ENCODE measurements at places on chromosomes 11 and 22. TPM values are rescaled to one million over a fixed set of nuclear protein-coding genes. Genes with fewer than 3 reads are reported as not detected.

DNA sequence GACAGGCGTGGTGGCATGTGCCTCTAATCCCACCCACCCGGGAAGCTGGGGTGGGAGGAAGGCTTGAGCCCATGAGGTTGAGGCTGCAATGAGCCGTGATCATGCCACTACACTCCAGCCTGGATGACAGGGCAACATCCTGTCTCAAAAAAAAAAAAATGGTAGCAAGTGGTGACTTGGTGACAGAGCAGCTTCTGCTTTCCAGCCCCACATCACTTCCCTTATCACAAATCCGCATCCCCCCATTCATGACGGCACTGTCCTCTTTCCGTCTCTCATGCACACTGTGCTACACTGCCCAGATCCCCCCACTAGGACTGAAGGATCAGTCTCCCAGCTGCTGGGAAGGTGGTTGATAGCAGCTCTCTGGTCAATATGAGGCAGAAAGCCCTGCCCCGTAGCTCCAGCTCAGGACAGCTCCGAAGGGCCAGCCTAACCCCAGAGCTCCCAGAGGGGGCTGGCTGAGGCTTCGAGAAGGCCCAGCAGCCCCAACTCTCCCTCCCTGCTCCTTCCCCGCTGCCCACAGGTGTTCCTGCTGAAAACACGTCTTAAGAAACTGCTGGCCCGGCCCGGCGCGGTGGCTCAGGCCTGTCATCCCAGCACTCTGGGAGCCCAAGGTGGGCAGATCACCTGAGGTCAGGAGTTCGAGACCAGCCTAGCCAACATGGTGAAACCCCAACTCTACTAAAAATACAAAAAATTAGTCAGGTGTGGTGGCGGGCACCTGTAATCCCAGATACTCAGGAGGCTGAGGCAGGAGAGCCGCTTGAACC lies 15.9 kb downstream of the PGA5 start:
- DNase-seq: no peak

SLCO2B1 gene
- total RNA-seq: not detected

DNA sequence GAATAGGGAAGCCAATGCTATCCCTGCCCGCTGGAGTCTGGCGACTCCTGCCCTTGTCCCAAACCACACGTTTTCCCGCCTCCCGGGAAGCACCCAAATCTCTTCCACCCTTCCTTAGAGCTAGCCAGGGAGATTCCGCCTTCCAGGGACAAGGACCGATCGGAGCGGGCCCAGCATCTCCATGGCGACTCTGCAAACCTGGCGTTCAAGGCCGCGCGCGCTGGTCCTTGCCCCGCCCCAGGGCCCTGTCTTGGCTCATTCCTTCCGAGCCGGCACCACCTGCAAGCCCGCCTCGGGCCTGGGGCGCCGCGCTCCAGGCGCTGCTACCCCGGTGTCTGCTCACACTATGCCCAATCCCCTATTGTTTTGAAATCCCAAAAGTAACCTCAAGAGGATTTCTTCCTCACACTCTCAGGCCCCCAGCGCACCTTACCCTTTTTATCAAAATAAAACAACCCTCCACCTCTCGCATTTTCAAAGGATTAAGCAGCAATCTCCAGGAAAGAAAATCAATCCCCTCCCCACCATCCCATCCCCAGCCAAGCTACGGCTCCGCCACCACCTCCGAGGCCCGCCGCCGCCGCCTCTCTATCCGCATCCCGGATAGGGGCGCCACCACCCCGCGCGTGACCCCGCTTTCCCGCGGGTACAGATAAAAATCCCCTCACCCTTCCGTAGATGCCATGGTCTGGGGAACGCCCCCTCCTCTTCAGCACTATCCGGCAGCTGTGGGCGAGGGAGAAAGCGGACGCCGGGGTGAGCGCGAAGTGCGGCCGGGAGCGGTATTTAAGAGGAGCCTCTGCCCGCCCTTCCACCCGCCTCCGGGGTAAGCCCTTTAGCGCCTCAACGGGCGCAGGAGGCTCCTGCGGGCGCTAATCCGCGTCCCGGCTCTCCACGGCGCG lies 825 bp downstream of the SLC1A2 start:
- no peak for DNase-seq

DNA sequence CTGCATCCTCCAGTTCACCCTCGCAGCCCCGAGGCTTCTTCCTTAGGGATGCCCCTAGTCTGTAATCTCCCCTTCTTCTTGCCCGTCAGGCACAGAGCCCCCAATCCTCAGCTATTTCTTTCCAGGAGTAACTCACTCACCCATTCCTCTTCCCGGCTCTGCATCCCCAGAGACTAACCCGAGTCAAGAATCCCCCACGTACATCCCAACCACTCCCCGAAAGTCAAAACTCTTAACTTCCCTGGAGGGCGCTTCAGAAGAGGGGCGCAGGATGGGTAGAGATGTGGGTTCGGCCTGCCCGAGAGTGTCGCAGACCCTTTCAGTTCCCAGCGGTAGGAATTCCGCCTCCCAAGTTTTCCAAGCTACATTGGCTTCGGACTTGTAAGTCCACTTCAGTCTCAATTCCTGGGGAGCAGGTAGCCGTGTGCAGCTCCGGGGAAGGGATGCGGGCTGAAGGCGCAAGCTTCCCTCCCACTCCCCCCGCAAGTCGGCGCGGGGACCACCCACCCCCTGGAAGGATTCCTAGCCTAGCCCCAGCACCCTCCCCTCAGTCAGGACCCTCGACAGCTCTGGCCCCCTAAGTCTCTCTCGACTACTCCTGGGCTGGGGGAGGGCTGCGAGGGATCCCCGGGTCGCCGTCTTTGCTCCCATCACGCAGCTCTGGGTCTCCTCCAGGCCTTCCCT lies 871 bp downstream of the BDNF start:
- DNase-seq: no peak

OR8D1 gene
- total RNA-seq: not detected

- DNase-seq: no peak
Measured at GRCh38 chr11:120556797-120557196, 45.2 kb downstream of the GRIK4 start.

DNA sequence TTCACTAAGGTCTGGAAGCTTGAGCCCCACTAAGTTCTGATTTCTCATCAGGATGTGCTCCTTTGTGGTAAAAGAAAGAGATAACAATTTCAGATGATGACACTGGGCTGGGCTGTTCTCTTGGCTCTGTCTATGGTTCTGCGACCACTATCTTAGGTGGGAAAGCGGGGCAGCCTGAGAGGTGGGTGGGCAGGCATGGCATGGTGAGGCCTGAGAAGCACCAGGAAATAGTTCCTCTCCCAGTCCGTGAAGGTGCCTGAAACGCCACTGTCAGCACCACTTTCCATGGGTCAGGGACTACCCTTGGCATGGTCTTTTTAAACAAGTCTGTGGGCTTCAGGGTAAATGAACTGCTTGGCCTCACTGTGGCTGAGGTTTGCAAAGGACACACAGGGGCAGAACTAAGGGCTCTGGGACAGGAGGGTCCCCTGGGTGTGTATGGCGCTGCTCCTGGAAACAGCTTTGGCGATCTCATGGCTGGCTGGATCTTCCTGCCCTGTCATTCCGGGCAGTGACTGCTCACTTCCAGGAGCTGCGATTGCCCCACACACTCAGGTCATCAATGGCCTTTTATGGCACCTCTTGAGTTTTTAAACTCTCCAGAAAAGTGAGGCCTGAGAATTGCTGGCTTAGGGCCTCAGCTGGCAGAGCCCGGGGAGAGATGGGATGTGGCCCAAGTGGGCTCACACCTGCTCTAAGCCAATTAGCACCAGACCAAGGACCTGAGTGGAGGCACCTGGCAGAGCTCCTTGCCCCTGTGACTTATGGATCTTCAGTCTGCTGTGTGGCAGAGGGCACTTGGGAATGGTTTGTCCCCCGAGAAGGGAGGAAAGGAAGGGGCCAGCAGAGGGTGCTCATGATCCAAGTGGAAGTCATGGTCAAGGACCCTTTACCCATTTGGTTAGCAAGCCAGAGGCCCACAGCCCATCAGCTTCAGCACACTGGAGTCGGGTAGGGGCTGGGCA lies 55.6 kb upstream of the LYVE1 start:
- DNase-seq: no peak

- no peak for DNase-seq
Measured at GRCh38 chr11:130042093-130042591, 27.6 kb upstream of the APLP2 start.

GRCh38 chr11:35683728-35684339 lies 21.3 kb downstream of the TRIM44 start:
- no peak for DNase-seq

DNA sequence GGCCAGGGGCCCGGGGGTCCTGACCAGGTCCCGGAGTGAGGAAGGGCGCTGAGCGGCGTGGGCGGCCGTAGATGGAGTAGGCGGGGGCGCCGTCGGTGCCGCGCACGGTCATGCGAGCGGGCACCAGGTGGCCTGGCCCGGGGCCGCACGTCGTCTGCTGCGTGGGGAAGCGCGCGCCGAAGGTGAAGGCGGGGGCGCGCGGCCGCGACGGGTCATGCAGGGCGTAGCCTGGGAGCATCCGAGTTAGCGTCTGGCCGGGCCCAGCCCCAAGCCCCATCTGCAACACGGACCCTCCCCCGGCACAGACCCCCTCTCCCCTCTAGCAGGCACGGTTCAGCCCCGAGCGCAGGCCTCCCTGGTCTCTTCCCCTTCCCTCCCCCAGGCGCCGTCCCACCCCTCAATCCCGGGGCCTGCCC lies 1.7 kb upstream of the TYMP start:
- DNase-seq: peak; percentile 44

DNA sequence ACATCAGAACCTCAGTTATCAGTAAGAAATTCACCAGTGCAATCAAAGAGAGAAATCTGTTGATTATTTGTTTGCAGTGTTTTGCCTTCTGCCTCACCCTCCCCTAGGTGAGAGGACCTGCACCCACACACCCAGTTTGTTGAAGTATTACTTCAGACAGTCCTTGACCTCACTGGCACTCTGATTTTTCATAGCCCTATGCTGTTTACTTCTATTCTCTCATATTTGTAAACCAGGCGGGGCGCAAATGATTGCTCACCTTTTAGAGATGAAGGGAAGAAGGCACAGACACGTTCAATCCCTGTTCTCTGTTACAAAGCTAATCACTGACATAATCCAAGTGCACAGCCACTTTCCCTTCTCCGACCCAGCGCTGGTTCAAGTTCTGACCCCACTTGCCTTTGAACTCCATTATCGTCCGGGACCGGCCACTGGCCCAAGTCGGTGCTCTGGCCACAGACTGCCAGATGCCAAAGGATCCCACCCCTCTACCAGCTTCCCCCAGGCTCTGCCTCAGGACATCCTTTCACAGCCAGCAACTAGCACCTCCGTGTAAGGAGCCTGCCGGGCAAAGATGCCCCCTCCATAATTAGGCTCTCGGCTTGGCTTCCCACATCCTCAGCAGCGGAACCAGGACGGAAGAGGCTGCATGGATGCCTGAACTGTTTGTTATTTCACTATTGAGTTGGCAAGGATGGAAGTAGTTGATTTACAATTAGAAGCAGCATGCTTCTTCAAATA lies 1.7 kb downstream of the ETS1 start:
- no peak for DNase-seq

MAP6 gene
- total RNA-seq: 0.12 TPM

GRCh38 chr22:44711241-44711560 lies 9.2 kb downstream of the PRR5 start:
- DNase-seq: no peak

DNA sequence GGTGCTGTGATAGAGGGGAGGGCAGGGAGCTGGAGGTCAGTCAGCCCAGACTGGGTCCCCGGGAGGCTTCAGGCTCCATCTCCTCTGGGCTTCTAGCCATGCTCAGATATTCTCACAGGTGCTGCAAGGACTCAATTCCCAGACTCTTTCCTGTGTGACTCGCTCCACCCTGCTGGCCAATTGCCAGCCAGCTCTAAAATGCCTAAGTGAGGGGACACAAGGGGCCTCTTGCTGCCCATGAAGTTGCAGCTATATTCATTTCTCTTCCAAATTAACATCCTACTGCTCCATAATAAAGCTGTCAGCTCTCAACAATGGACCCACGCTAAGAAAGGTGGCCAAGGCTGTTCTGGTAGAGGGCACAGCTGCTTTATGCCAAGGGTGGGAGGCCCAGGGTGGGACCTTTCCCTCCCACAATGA lies 101.5 kb downstream of the PLEKHA7 start:
- DNase-seq: no peak

- DNase-seq: no peak
Measured at GRCh38 chr11:29293825-29294224, 723.0 kb downstream of the KCNA4 start.

SCN2B gene
- not detected for total RNA-seq

DNA sequence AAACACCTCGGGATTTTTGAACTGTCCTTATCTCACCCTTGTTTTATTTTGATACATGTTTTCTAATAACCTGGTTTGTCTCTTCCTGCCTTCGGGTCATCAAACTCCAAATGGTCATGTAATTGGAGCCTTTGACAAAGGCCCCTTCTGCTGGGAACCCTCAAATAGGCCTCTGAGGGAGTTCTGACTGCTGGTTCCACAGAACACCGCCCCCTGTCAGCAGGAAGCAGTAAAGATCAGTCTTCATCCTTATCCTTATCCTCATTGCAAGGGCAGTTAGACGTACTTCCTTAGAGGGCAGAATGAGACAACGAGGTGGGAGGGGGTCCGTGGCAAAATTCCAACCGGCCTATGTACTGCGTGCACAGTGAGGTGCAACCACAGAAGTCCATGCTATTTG lies 12.1 kb downstream of the TRIM51 start:
- DNase-seq: no peak

GRCh38 chr11:128365044-128365443 lies 222.3 kb downstream of the ETS1 start:
- no peak for DNase-seq

DNA sequence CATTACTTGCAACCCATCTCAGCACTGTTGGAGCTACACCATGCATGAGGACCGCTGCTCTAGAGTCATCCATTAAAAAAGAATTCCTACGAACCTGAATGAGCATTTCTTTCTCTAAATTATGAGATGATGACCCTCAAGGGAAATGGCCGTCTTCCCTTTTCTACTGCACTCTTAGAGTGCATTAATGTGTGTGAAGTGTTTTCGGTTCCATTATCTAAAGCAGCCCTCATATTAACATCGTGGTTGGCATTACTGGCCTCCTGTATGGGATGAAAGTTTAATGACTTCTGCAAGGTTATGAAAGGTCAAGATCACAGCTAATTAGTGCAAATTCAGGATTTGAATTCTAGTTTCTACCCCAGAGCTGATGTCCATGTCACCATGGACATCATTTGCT lies 16.7 kb downstream of the CD44 start:
- no peak for DNase-seq

DNA sequence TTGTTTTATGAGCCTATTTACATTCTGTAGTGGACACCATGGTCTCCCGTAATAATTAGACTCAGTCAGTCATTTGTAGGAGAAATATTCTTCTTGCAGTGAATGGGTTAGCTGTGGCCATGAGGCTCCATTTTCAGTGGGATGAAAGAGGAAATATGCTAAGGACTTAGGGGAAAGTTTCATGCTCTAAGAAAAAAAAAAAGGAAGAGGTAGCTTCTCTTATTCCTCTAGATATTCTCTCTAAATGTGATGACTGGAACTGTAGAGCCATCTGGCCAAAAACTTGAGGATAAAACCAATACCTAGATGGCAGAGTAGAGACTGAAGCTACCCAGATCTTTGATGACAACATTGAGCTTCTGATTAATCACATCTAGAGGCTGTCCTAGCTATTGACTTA lies 75.8 kb upstream of the SESN3 start:
- DNase-seq: no peak

- no peak for DNase-seq
Measured at GRCh38 chr11:45648931-45649330, 16.5 kb downstream of the CHST1 start.

MMP8 gene
- total RNA-seq: not detected
